Activated T-cell treated with anti-CD3 and anti-CD28 coated beads, Interleukin-2, amount 50 U/mL, for 72 hours (primary cell): ENCODE measurements at places on chromosomes 2 and 18.
A peak's percentile ranks its signal among the peaks of the same experiment; 100 is the strongest.

- no peak for DNase-seq
Observed at GRCh38 chr2:18980104-18980785, 378.2 kb downstream of the OSR1 start.

DNA sequence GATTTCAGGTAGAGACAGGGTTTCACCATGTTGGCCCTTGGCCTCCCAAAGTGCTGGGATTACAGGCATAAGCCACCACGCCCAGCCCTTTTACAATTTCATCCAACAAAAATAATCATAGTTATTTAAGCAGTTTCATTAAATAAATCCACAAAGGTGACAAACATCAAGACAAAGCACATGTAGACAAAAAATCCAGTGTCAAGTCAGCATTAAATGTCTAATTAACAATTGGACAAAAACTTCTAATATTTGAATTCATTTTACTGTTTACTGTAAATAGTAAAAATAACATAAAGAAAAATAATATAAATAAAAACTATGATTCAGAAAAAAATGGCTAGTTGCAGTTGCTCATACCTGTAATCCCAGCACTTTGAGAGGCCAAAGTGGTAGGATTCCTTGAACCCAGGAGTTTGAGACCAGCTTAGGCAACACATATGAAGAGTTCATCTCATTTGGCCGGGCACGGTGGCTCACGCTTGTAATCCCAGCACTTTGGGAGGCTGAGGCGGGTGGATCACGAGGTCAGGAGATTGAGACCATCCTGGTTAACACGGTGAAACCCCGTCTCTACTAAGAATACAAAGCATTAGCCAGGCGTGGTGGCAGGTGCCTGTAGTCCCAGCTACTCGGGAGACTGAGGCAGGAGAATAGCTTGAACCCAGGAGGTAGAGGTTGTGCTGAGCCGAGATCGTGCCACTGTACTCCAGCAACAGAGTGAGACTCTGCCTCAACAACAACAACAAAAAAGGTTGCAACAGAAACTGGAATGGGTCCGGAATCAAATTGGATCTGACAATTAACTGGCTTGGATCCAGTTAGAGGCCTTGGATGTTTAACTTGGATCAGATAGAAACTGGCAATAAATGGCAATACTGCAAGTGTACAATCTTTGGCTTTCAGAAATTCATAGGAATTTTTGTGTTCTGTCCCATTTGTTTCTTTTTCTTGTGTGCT lies 56.9 kb upstream of the MAT2A start:
- DNase-seq: no peak

DNA sequence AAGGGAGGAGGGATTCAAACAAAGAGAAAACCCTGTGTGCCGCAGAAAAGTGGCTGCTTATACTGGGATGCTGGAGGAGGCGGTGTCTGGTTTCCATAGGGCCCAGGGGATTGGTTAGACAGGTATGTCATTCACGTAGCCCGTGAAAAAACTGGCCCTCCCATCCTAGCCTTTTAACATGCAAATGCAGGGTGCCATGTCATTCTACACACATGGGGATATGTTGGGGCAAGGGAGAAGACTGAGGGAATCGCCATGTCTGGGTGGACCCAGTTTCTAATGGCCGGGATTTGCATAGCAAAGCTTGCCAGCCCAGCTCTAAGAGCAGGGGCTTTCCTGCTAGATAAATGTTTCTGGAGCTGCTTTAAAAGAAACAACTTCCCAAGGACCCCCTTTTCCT lies 8.2 kb upstream of the RNU2-63P start:
- no peak for DNase-seq

DNA sequence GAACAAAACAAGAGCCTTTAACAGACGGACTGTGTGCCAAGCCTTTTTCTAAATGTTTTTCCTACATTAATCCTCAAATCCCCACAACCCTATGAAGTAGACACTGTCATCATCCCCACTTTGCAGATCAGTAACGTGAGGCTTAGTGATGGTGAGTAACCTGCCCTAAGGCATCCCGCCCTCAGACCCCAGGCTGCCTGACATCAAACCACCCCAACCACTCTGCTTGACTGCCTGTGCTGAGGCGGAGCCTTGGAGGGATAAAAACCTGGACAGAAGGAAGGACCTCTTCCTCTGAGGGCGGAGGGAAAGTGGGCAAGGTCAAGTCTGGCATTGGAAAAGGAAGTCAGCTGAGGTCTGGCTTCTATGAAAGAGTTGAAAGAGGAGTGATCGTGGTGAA lies 104.6 kb downstream of the SP3 start:
- DNase-seq: no peak

DNA sequence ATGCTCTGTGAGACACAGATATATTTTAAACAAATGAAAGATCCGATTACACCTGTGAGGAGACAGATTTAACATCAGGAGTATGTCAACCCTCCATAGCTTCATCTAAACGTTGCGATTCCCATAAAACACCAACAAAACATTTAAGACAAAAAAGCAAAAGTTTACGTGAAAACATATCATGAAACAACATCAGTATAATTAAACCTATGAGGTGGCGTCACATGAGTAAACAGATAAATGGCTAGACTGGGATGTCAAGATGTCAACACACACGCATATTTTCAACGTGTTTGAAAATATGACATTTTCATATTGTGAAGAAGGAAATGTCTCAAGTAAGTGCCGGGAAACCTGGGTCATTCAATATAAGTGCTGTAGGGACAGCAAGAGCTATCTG lies 25.5 kb upstream of the GPC1 start:
- no peak for DNase-seq

DNA sequence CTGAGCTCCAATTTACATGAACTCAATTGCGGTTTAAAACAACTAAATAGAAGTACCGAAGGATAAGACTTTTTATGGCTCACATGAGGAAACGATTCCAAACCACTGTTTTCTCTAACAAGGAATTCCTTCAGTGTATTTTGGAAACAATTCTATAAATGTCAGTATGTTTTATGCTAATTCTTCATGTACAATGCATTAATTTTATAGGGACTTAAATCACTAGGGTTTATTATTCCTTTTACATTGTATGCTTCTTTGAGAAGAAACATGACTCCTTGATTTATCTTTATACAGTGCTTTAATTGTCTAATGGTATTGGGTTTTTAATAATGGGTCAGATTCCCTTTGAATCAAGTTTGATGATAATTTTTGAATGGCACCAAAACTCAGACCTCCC lies 566.8 kb downstream of the EPHA4 start:
- no peak for DNase-seq

DNA sequence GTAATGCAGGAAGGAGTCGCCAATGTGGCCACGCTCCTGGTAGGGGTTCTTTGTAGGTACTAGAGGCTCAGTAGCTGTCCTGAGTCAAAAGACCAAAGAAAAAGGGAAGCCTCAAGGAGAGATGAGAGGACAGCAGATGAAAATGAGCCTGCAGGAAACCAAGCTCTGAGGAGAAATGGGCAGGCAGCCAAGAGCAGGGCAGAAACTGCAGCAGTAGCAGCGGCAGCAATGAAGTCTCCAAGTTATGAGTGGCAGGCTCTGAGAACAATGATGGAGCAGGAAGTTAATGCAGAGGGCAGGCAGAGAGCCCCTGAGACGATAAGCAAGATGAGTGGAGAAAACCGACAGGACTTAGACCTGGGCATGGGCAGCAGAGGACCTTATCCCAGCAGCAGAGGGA lies 48.2 kb upstream of the TMEM200C start:
- DNase-seq: no peak

- DNase-seq: no peak
Observed at GRCh38 chr2:239956818-239957261, 68.3 kb downstream of the NDUFA10 start.

- DNase-seq: no peak
Observed at GRCh38 chr2:151568501-151568900, 158.8 kb downstream of the RIF1 start.

GRCh38 chr2:29000481-29000880 lies 19.4 kb downstream of the TOGARAM2 start:
- no peak for DNase-seq

GRCh38 chr2:31238126-31238905 lies 4.4 kb downstream of the EHD3 start:
- DNase-seq: no peak

GRCh38 chr18:59952283-59953007 lies 52.6 kb downstream of the PMAIP1 start:
- no peak for DNase-seq

DNA sequence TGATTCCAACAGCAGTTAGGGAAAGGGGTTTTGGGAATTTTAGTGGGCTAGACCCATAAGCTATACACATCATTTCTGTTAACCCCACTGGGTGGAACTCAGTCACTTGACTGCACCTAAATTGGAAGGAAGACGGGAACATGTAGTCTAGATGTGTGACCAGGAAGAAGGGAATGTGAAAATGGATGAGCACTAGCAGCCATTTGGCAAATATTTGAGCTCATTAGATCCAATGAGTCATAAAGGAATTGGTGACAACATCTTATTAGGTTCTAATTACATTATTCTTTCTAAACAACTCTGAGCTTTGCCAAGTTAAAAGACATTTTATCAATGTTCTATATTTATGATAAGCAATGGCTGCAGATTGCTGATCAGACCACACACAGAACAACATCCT lies 400.6 kb downstream of the IRS1 start:
- DNase-seq: no peak

DNA sequence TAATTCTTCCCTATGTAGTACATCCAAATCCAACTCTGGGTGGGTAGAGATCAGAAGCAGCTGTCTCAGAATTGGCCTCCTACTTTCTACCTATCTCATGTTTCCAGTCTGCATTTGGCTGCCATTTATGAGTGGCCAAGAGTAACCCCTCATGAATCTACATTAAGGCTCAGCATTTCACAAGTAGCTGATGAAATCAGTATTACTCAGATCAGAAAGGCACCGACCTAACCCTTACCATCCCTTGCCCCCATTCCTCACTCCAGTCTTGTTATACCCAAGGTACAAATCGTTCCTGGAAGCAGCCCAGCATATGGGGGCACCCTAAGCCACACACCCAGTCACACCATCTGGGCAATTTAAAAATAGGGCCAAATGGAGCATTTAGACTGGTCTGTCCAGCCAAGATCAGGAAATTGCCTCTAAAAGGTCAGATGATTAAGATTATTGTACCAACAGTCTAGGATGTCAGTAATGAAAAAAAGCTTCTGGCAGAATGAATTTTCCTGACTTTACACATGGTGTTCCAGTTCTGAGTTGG lies 37.1 kb downstream of the CD28 start:
- DNase-seq: no peak

GRCh38 chr2:42775186-42775585 lies 11.3 kb upstream of the OXER1 start:
- no peak for DNase-seq

DNA sequence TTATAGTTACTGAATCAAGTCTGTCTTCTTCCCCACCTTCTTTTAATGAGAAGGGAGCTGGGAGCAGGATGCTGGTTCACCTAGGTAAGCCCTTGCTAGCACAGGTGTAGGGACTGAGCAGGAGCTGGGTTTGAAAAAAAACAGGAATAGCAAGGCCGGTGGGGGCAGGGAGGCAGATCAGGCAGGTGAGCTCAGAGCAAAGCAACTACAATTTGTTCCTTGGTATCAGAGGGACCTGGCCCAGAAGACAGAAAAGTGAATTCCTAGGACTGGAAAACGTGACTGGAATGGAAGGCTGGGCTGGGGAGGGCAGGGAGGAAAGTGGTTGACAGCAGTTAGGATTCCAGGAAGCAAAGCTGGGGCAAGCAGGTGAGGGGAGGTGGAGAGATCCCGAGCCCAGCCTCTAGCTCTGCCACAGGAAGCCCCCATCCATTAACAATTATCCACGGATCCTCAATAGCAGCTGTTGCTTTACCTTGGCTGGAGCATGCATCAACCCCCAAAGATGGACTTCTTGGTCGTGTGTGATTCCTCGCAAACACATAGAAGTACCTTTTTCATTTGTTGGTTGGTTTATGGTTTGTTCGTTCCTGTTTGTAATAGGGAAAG lies 118.4 kb downstream of the LNPK start:
- no peak for DNase-seq

DNA sequence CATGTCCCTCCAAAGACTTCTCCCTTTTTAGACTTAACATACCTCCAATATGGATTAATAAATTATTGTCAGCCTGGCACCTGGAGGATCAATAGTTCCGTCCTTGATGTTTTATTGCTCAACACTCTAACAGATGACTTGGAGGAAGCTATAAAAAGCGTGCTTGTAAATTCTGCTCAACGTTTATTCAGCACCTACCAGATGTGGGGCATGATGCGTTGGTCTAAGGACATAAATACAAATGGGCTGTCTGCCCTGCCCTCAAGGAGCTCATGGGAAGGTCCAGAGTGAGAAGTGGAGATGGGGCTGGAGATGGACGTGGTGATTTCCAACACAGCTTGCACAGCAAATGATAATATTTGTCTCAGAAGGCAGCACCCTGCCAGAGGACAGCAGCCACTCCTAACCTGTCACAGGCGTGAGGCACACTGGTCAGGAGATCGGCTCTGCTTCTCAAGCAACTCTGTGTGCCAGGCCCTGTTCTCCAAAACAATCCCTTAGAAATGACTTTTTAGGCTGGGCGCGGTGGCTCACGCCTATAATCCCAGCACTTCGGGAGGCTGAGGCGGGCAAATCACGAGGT lies 25.5 kb upstream of the ZCCHC2 start:
- no peak for DNase-seq

DNA sequence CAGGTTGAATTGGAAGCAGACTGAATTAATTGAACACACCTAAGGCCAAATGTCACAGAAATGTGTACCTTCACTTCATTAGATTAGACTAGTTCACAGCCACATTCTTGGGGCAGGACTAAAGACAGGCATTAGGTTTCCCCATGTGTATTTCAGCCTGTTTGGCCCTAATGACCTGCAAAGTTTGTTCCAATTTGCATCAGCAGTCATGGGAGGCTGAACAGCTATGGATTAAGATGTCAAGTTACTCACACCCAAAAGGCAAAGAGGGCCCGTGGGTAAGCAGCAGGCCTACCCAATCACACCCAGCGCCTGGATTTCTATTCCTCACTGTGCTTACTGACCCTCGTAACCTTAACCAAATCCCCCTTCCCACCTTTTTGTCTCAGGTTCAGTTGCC lies 99.6 kb upstream of the RIOK3 start:
- no peak for DNase-seq

GRCh38 chr2:69774984-69775982 lies 33.3 kb downstream of the ANXA4 start:
- DNase-seq: peak; percentile 56

DNA sequence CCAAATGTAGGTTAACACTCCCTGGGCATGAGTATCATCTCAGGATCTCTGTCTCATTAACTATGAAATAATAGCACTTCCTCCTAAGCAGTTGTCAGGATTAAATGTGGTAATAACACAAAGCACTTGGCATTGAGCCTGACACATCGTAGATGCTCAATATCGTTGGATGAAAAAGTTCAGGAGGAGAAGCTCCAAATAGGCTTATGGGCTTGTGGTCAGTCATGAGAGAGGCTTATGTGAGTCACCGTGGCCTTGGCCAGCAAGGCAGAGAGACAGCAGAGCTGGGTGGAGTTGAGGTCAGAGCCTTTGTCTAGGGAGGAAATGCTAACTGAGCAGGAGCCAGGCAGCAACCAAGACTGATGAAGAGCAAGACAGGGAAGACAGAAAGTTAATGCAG lies 68.3 kb upstream of the PPM1B start:
- DNase-seq: no peak

- no peak for DNase-seq
Observed at GRCh38 chr18:57095884-57096283, 51.0 kb upstream of the BOD1L2 start.
